Stimulated activated CD8-positive, alpha-beta memory T cell treated with anti-CD3 and anti-CD28 coated beads, Interleukin-15, amount 100 ng/mL, for 4 hours (primary cell): ENCODE measurements at places on chromosomes 4 and X.

DNA sequence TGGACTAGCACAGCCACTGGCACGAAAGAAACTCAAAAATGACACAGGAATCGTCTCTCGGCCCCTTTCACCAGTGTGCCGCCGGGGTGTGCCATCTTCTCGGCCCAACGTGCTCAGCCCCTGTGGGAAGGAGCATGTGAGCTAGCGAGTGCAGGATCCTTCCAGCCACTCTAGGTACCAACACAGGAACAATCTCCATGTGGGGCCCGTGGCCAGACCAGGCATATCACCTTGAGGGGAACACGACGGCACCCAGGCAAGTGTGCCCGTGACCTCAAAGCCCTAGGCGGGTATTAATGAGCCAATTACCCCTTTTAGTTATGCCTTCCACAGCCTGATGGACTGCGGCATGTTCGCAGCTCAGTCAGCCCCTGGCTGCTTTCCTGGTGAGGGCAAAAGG is 231.5 kb downstream of the FAT4 start:
- DNase-seq = no peak

- DNase-seq = no peak
Observed at GRCh38 chr4:95267081-95267480, 281.7 kb downstream of the UNC5C start.

DNA sequence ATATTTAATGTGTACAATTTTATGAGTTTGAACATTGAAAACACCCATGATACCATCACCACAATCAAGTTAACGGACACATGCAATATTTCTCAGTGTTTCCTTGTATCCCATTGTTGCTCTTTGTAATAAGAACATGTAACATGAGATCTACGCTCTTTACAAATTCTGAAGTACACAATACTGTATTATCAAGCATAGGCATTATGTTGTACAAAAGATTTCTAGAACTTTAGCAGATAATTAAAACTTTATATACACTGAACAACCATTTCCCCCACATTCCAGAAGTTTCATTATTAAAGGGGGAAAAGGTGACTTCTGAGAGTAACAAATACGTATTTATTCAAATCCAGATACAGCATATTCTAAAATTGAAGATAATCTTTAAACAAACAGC is 114.5 kb downstream of the SLC10A7 start:
- DNase-seq = no peak

GRCh38 chr4:20675786-20676185 is 24.5 kb upstream of the PACRGL start:
- no peak for DNase-seq

DNA sequence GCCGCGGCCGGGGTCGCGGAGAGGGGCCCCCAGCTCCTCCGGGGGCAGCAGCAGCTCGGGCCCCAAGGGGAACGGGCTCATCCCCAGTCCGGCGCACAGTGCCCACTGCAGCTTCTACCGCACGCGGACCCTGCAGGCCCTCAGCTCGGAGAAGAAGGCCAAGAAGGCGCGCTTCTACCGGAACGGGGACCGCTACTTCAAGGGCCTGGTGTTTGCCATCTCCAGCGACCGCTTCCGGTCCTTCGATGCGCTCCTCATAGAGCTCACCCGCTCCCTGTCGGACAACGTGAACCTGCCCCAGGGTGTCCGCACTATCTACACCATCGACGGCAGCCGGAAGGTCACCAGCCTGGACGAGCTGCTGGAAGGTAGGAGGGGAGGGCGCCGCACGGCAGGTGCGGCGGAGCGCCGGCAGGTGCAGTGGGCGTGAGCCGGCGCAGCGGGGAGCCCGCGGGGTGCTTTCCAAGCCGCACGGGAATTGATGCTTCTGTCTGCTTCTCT is 886 bp downstream of the DCLK2 start:
- no peak for DNase-seq

DNA sequence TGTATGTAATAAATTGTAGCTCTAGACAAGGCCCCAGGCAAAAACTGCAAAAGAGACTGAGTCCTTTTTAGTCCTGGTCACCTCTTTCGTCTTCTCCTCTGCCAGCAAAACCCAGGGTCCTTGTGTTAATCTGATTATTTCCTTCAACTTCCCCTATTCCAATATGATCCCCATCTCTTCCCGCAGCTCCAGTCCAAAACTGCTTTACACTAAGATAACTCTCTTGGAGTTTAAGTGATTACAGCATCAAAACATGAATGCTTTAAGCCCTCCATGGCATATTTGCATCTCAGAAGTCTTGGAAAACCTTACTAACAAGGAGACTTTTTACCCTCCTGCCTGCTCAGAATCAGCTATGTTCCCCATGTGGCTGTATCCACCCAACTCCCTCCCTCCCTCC is 59.3 kb downstream of the MAGEA1 start:
- DNase-seq = no peak
